Uterus (tissue), 4 donors: ENCODE measurements at places on chromosomes 1 and 21.

GRCh38 chr21:36732217-36732616, 33.3 kb downstream of the SIM2 start:
- DNase-seq, result no peak

GRCh38 chr1:208002078-208002477, 91.2 kb upstream of the CD34 start:
- DNase-seq, result no peak

GRCh38 chr1:224482619-224483018, 48.0 kb upstream of the WDR26 start:
- no peak for DNase-seq

DNA sequence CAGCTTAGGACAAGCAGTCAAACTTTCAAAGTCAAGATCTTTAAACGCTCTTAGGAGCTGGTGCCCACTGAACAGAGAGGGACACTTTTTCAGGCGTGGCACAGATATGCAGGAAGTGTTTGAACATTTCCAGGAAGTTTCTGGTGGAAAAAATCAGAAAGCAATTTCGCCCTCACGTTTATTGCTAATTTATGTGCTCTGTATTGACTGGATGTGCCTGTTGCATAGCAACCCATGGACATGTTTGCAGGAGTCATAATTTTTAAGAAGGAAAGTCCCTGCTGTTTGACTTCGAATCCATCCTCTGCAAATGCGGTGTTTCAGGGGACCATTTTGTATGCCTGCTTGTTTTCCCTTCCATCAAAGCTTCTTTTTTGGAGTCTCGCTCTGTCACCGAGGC, 239.9 kb upstream of the IRF2BP2 start:
- DNase-seq, result no peak

- no peak for DNase-seq
These were observed 12.2 kb downstream of the TRMT13 start for GRCh38 chr1:100145116-100145515.

DNA sequence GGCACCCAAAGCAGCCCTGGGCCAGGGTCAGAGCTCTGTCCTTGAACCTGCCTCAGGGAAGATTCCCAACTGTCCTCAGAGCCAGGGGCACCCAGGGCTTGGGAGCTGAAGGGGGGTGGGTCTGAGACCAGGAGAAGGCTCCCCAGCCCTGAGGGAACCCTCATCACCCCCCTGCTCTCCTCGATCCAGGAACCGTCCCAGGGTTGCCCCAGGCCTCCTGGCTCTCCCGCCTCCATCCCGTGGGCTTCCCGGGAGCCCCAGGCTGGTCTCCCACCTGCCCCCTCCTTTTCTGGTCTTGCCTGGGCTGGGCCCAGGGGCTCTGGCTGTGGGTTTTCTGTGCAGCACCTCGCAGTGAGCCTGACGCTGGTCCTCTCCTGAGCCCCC, 6.7 kb upstream of the SAMD11 start:
- no peak for DNase-seq

DNA sequence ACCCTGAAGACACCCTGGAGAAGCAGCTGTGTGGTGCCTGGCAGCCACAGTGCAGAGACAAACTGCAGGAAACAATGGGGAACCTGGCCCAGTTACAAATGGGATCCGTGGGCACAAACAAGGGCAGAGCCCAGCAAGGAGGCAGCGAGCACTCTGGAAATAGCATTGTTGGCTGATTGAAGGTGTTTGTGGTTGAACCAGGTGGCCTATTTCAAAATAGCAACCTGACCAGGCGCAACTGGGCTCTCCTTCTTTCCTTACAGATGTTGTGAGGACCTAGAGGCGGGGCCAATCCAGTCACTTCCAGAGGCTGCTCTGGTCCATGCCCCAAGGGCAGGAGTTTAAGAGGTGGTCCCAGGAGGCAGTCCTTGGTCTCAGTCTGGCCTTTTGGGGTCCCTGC, 21.7 kb upstream of the ZBTB21 start:
- no peak for DNase-seq

DNA sequence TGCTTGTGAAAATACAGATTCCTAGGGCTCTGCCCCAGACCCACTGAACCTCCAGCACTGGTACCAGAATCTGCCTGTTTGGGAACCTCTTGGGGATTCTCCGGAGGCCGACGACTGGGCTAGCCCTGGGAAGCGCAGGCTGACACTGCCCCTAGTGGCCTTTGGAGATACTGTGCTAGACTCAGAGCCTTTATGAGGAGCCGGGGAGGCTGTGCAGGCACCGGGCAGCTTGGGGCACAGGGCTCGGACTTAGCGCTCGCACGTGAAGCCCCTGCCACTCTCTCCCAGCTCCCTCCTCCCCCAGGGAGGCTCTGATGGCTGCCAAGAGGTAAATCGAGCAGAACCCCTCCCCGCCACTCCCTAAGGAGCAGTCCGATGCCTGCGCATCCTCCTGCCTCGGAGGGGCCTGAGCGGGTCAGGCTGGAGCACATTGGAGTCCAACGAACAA, 144.6 kb upstream of the TNR start:
- no peak for DNase-seq
